ENCODE measurements at places on chromosomes 5 and 9.

DNA sequence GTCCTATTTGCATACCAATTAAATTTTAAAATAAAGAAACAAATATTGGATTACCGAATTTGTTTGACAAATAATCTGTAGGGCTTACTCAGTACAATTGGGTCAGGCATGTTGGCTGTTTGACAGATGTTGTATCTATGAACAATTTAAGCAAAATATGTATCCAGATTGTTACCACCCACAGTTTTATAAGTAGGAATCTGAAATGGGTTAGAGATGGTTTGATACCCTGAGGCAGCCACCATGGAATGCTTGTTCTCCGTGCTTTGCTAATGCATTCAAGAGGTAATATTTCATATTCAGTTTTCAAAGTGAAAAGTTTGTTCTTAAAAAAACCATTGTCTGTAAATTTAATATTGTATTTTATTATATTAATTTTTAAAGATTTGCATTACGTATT lies 285.1 kb upstream of the ARRDC3 start:
- no peak for DNase-seq

DNA sequence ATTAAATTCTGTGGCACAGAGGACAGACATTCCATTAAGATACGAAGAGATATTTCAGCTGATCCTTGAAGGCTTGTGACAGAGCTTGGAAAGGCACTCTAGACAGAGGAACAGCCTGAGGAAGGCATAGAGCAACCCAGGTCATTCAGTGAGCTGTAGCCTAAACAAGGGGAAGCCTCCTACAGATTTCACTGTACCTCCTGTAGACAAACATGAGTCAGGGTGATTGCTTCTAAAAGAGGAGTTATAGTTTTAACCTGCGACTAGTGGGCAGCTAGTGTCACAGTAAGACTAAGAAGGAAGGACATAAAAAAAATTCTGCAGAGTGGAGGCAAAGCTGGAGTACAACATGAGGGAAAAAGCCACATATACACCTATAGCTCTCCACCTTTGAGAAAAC lies 43.5 kb upstream of the ANKDD1B start:
- DNase-seq = no peak

GRCh38 chr9:7405924-7406604 lies 393.5 kb downstream of the DMAC1 start:
- no peak for DNase-seq

DNA sequence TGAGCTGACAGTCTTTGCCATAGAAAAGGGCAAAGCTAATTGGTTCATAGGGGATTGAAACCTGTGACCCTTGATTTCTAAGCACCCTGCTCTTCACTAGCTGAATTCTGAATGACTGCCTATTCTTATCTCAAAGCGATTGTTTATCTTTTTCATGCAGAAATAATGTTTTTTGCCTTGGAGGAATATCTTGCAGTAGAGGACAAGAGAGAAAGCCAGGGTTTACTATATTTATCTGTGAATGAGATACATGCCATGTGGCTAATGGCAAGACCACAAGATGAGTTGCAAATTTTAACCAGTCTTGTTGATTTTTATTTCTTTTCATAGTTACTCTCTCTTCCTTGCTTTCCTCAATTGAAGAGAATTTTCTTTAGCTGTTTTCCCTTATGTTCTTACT lies 185.0 kb downstream of the CNTLN start:
- DNase-seq = no peak

DNA sequence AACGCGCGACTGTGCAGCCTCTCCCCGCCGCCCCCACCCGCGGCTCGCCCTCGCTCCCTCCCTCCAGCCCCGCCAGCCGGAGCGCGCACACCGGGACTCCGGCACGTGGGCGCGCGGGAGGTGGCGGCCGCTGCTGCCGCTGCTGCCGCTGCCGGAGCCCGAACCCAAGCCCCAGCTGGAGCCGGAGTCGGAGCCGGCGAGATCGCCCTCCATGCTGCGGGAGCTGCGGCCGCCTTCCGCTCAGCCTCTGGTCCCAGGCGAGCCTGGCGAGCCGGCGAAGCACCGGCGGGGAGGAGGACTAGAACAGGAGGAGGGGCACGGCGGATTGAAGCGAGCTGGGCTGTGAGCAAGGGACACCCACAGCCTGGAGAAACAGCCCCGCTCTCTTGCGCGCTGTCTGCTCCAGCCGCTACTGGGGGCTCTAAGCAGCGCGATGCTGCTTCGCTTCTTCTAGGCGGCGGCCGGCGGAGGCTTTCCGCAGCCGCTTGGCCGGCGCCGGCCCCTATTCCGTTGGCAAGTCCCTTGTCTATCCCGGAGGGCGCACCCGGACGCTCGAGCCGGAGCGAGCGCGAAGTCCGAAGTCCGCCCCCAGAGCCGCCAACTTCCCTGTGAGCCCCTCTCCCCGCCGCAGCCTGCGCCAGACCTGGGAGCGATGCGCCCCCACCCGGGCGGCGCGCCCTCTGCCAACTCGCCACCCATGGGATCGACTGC lies 598.7 kb upstream of the SGCD start:
- no peak for DNase-seq

- DNase-seq = no peak
These were observed 618.4 kb downstream of the CDH9 start for GRCh38 chr5:26419987-26420386.

- no peak for DNase-seq
These were observed at the start of gene SIT1 for GRCh38 chr9:35650341-35651158. Gene SIT1 (minus strand): TSS chr9:35650931. CDS start chr9:35650853, 78 bp downstream.

GRCh38 chr9:85339338-85339737 lies 402.4 kb downstream of the AGTPBP1 start:
- DNase-seq = no peak

DNA sequence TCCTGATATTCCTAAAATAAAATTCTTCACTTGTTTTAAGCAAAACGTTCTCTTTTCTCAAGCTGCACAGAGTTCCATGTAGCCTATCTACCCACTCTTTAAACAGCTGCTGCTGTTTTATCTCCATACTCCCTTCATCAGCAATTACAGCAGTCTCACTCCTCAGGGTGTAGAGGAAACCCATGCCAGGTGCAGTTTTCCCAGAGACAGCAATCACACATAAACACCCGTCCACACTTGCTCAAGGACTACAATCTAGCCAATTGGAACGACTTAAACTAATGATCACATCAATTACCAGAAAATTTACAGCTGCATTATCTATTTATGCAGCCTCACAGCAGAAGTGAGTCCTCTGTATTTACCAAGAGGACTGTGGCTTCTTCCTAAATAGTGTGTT lies 141.7 kb downstream of the HTR1A start:
- no peak for DNase-seq

DNA sequence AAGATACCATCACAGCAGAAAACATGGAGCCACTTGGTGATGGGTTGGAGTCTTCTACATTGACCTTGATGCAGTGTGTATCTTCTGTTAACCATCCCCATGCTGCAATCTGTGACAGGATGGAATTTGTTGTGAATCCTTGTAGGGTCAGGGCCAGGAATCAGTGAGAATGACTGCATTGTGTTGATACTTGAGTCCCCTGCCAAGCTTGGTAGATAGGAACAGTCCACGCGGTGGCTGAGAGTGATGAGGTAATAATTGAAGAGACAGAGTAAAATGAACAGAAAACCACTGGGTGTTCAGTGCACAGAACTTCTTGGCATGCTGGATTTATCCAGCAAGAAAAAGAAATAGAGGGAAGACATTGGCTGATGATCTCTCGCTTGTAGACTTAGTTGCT lies 217.5 kb downstream of the MAN2A1 start:
- DNase-seq = no peak

DNA sequence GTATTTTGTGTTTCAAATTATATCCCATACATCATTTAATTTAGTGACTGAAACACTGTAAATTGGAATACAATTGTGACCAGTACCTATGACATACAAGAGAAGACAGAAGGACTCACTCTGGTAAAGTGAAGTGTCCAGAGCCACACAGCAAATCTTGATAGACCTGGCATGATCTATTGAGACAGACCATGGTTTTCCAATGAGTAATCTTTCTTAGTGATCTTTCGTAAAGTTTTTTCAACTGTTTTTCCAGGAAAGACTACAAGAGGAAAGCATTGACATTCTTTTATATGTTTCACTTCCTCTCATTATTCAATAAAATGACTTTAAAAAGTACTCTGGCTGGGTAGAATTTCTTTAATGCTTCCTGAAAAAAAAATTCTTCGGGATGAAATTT lies 43.3 kb upstream of the ALDH1A1 start:
- no peak for DNase-seq

DNA sequence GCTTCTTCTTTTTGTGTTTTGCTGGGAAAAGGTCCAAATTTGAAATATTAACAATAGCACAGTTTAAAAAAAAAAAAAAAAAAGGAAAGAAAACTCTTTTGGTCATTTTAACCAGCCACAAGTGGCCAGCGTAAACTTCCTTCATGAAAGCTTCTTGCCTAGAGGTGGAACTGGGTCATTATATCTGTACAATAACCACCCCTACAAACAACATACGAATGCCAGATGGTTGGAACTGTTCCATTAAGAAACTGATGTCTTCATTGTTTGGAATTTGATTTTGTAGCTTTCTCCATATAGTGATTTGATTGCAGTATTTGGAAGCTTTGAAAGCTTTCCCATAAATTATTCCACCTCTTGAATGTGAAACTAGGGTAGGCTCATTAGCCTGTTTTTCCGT lies 18.3 kb upstream of the LPAR1 start:
- DNase-seq = no peak

GRCh38 chr5:142697356-142698255 lies 11.7 kb upstream of the FGF1 start:
- no peak for DNase-seq

GRCh38 chr5:25619273-25619672 lies 974.5 kb upstream of the CDH10 start:
- no peak for DNase-seq

DNA sequence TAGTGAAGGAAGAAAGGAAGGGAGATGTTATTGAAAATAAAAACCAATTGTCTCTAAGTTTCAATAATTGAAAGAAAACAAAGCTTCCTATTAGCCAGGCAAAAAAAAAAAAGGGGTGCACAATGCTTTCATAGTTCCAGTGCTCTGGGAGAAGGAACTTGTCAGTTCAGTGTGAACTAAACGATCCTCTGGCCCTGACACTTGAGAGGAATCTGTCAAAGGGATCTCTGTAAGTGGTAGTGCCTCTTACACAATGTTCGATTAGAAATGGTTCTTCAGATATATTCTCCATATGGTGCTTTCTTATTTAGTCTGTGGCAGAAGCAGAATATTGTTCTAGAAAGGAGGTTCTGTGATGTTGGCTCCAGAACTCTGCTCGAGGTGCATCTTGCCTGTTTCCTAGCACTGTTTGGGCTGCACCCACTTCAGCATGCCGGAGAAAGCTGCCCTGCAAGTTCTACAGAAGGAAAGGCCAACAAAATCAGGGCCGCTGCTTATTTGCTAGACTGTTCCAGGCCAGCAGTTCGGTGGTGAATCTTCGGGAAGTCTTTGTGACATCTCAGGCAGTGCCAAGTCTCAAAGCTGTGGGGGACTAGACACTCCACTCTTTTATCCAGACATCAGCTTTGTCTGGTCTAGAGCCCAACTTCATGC lies 90.9 kb downstream of the PIK3R1 start:
- DNase-seq = no peak

GRCh38 chr5:98825582-98826375 lies 52.3 kb downstream of the RGMB start:
- no peak for DNase-seq

DNA sequence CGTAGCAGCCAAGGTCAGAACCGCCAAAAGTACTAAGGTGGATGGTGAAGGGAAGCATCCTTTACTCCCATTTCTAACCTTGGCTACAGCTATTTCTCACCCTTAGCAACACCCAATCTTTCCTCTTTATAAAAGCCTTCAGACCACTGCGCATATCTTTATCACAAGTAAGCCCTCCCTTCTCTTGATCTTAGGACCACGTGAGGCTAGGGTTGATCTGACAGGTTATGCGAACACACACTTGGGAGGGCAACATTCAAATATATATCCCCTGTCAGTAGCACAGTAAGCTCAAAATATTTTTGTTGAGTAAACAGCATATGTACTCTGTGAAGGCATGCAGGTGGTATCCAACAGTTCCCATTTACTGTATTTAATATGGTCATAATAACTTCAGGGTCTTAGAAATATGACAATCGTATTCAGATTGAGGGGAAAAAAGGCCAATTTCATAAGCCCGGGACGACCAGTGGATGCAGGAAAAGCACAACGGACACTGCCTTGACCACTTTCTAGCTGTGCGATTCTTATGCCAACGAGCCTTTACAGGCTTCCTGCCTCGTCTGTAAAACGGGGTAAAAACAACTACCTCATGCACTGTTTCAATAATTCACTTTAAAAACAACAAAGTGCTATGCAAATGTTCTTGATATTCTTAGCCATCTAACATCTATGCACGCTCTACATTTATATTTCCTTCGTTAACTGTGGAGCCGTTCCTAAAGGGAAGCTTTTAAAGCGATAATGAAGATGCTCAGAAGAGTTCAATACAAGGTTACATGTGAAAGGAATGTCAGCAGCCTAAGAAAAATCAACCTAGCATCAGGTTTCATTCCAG lies 1.3 kb downstream of the ARSB start:
- DNase-seq = no peak

GRCh38 chr9:16043756-16044578 lies 491.1 kb downstream of the CCDC171 start:
- no peak for DNase-seq

GRCh38 chr5:40223884-40224402 lies 455.8 kb upstream of the PTGER4 start:
- DNase-seq = no peak

DNA sequence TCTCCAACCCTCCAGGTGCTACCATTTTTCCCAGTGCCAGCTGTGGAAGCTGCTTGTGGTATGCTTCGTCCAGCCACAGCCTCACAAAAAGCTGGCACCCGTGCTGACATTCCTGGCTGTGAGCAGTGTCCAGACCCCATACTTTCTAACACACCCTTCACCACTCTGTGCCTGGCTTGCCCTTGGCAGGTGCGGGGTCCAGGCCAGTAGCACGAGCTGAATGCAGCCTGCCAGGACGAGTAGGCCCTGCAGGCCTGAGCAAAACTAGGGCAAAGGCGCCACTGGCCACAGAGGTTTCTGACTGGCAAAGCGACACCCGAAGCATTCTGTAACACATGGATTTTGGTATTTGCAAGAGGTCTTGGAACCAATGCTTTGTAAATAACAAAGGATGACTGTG lies 26.0 kb upstream of the GHR start:
- DNase-seq = no peak

- no peak for DNase-seq
These were observed 1381.8 kb downstream of the EFNA5 start for GRCh38 chr5:106288979-106289378.

GRCh38 chr9:69104830-69105527 lies 69.1 kb upstream of the TJP2 start:
- DNase-seq = no peak

GRCh38 chr5:149962601-149963300 lies 2.2 kb downstream of the SLC26A2 start:
- no peak for DNase-seq

GRCh38 chr5:137250421-137250820 lies 248.7 kb downstream of the SPOCK1 start:
- DNase-seq = no peak

- no peak for DNase-seq
These were observed 79.9 kb downstream of the SMIM23 start for GRCh38 chr5:171865471-171865870.

DNA sequence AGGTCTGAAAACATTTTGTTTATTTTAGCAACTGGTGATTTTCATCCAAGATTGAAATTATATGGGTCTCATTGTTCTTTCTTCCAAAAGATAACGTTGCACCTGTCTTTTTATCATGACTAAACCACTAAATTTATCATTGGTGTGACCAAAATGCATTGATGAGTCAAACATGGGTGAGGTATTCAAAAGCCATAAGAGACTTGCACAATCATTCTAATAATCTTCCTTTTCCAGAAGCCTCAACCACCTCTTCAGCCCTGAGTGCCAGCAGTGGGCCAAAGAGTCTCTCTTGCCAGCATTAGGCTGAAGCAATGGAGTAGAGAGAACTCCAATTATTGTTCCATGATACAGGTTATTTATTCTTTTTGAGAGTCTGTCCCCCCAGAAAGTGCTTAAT lies 198.9 kb downstream of the LURAP1L start:
- no peak for DNase-seq
